CD4-positive, CD25-positive, alpha-beta regulatory T cell (primary cell): ENCODE measurements at places on chromosomes 13 and 19.
A peak's percentile ranks its signal among the peaks of the same experiment; 100 is the strongest.

DNA sequence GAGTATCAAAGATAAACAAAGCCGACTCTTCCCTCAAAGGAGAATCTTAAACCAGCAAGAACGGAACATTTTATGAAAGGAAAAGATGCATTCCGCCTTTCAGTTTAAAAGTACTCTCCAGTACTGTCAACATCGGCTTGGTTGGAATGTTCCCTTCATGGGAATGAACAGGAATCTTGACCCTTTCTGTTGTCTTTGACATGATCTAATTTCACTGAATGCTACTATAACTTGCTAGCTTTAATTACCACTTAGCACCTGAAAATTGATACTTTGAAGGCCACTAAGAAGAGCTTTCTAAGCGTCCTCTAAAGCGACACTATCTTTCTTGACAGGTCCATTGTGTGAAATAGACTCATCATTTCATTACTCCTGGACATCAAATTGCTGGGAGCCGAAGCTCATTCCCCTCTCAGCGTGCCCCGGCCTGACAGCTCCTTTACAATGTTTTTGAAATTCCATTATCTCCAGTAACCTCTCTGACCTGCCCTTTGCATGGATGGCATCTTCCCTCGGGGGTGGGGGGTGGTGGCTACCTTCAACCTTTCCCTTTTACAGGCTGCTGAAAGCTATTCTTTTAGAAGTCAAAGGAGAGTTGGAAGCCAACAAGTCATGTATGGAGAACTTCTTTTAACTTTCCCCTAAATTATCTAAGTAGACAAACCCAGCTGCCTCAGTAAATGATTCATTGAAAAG, 67.9 kb downstream of the EFNB2 start:
- no peak for DNase-seq

GRCh38 chr19:53007606-53008005, 6.1 kb upstream of the ERVV-1 start:
- no peak for DNase-seq

DNA sequence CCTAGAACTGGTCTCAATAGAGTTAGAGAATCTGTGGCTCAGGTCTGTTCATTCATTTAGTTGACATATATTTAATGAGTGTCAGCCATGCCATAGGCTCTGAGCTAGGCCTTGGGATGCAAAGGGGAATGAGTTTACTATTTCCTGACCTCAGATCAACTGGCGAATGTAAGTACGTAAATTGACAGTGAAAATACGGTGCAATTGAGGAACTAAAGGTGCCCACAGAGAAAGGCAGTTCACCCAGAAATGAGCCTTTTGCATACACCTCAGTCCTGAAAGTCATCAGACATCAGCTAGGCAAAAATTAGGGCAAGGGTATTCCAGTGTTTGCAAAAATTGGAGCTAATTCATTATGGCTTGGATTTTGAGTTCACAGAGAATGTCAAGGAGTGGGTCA, 20.6 kb upstream of the UPF3A start:
- no peak for DNase-seq

GRCh38 chr19:13974073-13974472, 21.8 kb downstream of the DCAF15 start:
- no peak for DNase-seq

- peak; percentile 94 for DNase-seq
These were observed 3.6 kb downstream of the LGALS7 start for GRCh38 chr19:38769635-38770211.

- no peak for DNase-seq
These were observed 514 bp upstream of the MCEMP1 start for GRCh38 chr19:7676376-7676775.

- DNase-seq: no peak
These were observed 72.4 kb downstream of the NHLRC3 start for GRCh38 chr13:39110518-39111097.

DNA sequence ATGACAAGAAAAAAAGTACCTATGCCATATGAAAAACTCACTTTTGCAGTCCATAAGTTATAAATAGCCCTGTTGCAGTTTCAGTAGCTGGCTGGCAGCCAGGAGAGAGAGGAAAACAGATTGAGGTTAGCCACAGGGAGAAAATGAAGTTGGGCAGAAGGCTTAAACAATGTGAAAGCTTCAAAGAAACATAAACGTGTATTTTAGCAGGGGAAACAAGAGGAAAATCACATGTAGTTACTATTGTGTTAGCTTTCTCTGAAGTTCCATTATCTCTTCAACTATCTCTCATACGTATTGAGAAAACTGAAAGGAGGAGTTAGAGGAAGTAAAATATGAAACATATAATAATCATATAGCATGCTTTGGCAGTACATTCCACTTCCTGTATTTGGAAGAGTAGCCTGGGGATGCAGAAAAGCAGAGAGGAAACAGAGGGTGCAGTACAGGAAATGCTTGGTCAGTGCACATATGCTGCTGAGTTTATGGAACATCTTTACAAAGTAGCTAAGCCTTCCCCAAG, 1551.1 kb downstream of the EFNB2 start:
- DNase-seq: no peak

DNA sequence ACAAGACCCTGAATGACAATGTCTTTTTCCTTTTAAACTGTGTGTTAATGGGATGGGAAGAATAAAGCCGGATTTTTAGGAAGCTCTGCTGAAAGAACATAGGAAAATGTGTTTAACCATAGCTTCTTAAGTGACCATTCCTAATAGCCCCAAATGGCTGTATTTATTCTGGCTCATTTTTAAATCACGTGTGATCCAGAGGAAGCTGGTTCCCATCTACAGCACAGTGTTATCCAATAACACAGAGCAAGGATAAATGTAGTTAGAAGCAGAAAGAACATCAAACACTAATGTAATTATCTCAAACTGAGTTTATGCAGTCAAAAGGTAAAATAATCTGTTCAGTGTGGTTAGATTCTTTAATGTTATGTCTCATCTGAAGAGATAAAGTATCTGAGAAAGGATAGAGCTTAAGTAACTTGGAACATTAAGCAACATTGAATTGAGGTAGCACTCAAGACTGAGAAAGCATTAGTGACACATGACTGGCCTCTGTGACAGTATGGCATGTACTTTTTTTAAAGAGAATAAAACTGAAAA, 853.3 kb downstream of the GPC5 start:
- DNase-seq: no peak

DNA sequence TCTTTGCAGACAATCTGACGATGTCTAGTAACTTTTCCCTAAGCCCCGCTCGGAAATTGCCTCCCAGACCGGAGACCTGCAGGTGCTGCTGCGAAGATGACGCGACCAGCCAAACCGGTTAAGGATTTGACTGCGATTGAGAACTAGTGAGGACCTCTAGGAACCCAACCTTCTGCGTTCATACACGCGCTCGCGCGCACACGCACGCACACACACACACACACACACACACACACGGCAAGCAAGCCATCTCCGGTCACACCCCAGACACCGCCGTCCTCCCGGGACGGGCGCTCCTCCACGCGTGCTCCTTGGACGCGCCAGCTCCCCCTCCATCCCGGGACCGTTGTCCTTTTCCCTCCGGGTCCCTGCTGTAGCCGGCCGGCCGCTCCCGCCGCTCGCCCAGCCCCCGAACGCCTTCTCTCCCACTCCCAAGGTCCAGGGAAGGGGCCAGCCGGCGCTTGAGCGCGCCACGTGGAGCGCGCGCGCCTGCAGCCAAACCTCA, 1.2 kb downstream of the TBC1D4 start:
- no peak for DNase-seq

- DNase-seq: peak; percentile 61
These were observed 65.1 kb downstream of the KCNRG start for GRCh38 chr13:50080203-50080910.

DNA sequence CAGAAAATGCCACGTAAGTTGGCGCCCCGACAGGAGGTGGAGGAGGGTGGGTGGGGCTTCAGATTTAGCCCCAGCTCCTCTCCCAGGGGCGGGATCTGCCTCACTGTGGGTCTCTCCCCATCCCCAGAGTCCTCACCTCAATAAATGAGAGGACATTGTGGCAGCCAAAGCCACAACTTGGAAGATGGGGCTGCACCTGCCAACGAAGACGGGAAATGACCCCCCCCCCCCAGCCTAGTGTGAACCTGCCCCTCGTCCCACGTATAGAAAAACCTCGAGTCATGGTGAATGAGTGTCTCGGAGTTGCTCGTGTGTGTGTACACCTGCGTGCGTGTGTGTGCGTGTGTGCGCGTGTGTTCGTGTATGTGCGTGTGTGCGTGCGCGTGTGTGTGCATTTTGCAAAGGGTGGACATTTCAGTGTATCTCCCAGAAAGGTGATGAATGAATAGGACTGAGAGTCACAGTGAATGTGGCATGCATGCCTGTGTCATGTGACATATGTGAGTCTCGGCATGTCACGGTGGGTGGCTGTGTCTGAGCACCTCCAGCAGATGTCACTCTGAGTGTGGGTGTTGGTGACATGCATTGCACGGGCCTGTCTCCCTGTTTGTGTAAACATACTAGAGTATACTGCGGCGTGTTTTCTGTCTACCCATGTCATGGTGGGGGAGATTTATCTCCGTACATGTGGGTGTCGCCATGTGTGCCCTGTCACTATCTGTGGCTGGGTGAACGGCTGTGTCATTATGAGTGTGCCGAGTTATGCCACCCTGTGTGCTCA, 1.5 kb upstream of the TRAPPC5 start:
- peak; percentile 60 for DNase-seq

DNA sequence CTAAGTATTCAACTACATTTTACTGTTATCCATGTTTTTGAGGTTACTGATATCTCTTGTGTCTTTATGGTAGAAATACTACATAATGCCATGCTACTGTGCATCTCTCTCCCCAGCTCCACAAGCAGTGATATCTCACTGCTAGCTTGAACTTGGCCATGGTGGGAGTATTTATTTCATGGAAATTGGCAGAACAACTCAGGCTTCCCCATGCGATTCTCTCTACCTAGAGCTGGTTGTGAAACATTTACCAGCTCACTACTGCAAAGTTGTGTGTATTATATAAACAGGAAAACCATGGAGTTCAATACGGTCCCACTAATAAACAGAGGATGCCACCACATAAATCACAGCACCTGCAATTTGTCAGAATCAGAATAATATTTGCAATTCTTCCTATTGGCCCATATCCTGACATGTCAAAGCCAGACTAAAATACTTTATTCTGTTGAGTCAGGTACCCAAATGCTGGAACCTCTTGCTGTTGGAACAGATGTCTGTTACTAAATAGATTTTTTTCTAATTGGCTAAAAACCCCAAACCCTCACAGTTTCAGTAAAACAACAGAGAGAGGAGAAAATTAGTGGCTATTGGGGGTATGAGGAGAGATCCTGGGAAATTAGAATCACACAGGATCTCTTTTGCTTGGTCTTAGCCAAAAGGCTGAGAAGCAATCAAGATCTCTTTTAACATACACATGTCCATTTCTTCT, 91.4 kb upstream of the SLC10A2 start:
- no peak for DNase-seq

GRCh38 chr13:34593658-34594057, 348.4 kb upstream of the NBEA start:
- DNase-seq: no peak

- peak; percentile 4 for DNase-seq
These were observed 46.8 kb downstream of the PTPRS start for GRCh38 chr19:5293612-5294378.

DNA sequence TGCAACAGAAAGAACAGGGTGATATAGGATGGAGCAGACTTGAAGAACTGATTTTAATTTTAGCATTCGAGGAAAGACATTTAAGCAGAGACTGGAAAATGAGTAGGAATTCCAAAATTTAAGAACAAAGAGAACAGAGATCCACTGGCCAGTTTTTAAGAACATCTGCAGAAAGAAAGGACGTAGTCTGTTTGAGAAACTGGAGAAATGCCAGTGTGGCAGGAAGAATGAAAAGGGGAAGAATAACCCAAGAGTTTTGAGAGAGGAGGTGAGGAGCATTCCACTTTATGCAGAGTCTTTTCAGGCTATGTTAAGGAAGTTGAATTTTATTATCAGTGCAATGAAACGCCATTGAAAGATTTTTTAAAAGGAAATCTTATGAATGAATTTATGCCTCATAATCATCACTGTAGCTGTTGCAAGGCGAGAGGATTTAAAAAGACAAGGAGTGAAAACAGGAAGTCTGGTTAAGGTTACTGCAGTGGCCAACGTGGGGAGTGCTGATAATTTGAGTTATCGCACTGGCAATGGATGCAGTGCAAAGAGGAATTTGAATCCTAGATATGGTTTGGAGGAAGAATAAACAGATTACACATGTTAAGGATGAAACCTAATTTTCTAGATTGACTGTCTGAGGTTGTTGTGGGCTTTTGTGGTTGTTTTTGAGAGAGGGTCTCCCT, 253.8 kb downstream of the DACH1 start:
- DNase-seq: no peak

DNA sequence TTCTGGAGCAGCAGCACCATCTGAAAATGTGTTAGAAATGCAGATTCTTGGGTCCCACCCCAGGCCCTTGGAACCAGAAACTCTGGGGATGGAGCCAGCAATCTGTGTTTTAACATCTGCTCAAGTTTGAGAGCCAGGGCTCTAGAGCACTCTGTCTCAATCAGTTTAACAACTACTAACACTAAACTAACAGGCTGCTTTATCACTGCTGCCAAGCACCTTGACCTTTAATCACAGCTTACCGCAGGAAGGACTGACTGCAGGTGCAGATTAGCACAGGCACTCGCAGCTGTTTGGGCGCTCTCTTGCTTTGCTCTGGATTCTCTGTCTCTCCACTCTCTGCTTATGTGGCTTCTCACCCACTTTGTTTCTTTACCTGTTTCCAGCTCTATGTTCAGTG, 163.5 kb downstream of the MTUS2 start:
- no peak for DNase-seq

- no peak for DNase-seq
These were observed 31.0 kb upstream of the SLC1A6 start for GRCh38 chr19:15010501-15011300.

DNA sequence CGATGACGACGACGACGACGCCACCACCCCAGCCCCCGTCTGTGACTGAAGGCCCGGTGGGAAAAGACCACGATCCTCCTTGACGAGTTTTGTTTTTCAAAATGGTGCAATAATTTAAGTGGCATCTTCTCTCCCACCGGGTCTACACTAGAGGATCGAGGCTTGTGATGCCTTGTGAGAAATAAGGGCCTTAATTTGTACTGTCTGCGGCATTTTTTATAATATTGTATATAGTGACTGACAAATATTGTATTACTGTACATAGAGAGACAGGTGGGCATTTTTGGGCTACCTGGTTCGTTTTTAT, 2.5 kb downstream of the KLF2 start:
- DNase-seq: no peak

GRCh38 chr13:79846386-79846785, 365.4 kb downstream of the NDFIP2 start:
- DNase-seq: no peak
